Activated CD4-positive, CD25-positive, alpha-beta regulatory T cell treated with anti-CD3 and anti-CD28 coated beads, Interleukin-2, amount 50 U/mL, for 16 hours (primary cell): ENCODE measurements at places on chromosomes 2 and 18.

- DNase-seq, result no peak
Measured at GRCh38 chr2:117851969-117852368, 37.5 kb downstream of the DDX18 start.

GRCh38 chr2:197986977-197987376 is 182.6 kb downstream of the PLCL1 start:
- no peak for DNase-seq

DNA sequence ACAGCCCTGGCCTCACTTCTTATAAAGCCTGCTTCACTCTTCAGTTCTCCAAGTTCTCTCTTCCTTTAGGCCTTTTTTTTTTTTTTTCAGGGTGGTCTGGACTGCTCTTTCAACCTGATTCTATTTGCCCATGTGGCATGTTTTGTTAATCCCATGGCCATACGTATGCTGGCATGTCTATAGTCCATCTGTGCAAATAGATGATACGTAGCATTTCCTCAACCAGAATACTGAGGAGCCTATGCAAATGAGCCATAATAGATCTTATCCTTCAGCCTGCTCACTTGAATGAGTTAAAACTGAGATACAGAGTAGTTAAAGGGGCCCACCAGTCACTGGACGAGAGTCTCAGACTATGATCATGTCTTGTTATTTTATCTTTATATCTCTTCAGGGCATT is 265.2 kb upstream of the CXCR4 start:
- no peak for DNase-seq

GRCh38 chr2:240374085-240374907 is 61.2 kb upstream of the GPC1 start:
- no peak for DNase-seq

- DNase-seq, result no peak
Measured at GRCh38 chr2:773256-774160, 96.3 kb upstream of the TMEM18 start.
